ENCODE measurements at places on chromosomes 4 and X. TPM values are rescaled to one million over a fixed set of nuclear protein-coding genes. Genes with fewer than 3 reads are reported as not detected.
A peak's percentile ranks its signal among the peaks of the same experiment; 100 is the strongest.

- DNase-seq, result peak; percentile 61
These were observed 141.4 kb downstream of the KLHL8 start for GRCh38 chr4:87078987-87079486.

DNA sequence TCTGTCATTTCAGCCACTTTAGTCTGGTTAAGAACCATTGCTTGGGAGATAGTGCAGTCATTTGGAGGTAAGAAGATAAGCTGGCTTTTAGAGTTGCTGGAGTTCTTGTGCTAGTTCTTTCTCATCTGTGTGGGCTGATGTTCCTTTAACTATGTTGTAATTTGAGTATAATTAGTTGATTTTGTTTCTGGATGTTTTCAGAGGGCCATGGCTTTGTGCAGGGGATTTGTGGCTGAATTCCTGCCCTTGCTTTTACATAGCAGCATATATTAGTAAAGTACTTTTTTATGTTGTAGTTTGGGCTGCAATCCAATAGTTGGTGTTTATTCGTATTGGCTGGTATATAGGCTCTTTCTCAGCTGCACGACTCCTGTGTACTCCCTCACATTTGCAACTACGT lies 339.6 kb downstream of the ANKRD50 start:
- no peak for DNase-seq

DNA sequence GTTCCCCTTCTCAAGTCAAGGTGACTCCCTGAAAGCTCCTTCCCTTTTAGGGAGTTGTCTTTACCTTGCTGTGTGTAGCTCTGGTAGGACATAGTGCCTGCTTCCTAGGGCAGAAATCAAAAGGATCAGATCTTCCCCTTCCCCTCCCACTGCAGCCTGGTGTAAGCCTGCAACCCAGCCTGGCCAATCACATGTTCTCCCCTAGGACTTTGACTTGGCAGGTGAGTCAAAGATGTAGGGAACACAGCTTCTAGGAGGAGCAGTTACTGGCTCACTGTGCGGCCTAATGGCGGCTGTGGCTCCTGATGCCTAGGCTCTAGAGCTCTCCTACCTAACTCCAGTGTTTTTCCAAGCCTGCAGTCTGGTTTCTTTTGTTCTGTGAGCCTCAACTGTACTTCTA lies 103.9 kb downstream of the AASDH start:
- no peak for DNase-seq

GRCh38 chr4:156939801-156940200 lies 31.8 kb downstream of the PDGFC start:
- DNase-seq, result no peak

- no peak for DNase-seq
These were observed 14.2 kb upstream of the HERC5 start for GRCh38 chr4:88442689-88443191.

GRCh38 chr4:139266208-139266582 lies 13.8 kb downstream of the MGARP start:
- no peak for DNase-seq

RNF128 gene
- 17.5 TPM for total RNA-seq

CDX4 gene
- not detected for total RNA-seq
